ENCODE measurements at places on chromosomes 6 and 20. TPM values are rescaled to one million over a fixed set of nuclear protein-coding genes. Genes with fewer than 3 reads are reported as not detected.

MCCD1 gene
- not detected for total RNA-seq

SPTLC3 gene
- total RNA-seq, result not detected

PAK5 gene
- not detected for total RNA-seq

CD40 gene
- total RNA-seq, result not detected

NT5E gene
- 11.0 TPM for total RNA-seq

AP5S1 gene
- total RNA-seq, result 17.8 TPM

SS18L1 gene
- 13.2 TPM for total RNA-seq

OXT gene
- not detected for total RNA-seq

HLA-DRA gene
- not detected for total RNA-seq

REM1 gene
- not detected for total RNA-seq

C20orf202 gene
- total RNA-seq, result not detected

DNMT3B gene
- total RNA-seq, result 29.1 TPM

PTPRK gene
- not detected for total RNA-seq

OPRL1 gene
- 5.0 TPM for total RNA-seq

TRIM27 gene
- total RNA-seq, result 126 TPM

SLC22A16 gene
- total RNA-seq, result 2.0 TPM

UNC5CL gene
- not detected for total RNA-seq

NKAIN2 gene
- total RNA-seq, result not detected

Measured in G401 (cell line).